Activated T-cell treated with anti-CD3 and anti-CD28 coated beads for 24 hours (primary cell): ENCODE measurements at places on chromosomes 12 and 14.
A peak's percentile ranks its signal among the peaks of the same experiment; 100 is the strongest.

GRCh38 chr14:96362071-96362964, 823 bp downstream of the ATG2B start:
- DNase-seq, result peak; percentile 43

DNA sequence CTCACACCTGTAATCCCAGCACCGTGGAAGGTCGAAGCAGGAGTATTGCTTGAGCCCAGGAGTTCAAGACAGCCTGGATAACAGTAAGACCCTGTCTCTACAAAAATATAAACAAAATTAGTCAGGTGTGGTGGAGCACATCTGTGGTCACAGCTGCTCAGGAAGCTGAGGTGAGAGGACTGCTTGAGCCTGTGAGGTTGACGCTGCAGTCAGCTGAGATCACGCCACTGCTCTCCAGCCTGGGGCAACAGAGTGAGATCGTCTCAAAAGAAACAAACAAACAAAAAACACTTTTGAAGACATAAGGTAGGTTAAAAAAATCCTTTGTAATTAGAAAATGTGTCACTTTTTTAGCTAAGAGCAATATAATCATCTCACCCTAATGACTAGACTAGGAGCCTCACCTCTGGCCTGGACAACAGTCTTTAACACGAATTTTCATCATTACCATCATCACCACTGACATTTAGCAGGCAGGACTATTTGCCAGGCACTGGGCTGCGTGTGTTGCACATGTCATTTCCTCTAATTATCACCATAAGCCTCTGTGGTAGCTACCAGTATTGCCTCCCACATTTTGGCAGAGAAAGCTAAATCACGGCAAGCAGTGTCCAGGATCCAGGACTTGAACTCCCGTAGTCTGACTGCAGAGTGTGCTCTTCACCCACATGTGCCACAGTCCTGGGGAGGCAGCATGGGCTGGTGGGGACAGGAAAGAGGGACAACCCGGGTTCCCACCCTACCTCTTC, 4.6 kb upstream of the SYCP3 start:
- DNase-seq, result no peak

DNA sequence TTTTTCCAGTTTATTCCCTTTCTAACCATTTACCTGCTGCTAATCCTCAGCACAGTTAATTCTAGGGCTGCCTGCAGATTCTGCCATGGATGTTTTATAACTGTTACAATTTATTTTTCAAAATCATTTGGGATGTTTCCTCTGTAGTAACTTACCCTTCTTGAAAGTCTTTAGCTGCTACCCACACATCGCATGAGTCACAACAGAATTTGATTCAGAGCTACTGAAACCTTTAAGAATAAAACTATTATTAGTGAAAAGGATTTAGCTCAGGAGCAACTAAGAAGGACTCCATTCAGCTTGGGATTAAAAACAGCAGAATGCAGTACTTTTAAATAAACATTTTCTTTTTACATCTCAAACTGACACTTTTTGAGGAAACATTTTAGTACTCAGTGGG, 41.7 kb upstream of the RGS6 start:
- DNase-seq, result no peak

GRCh38 chr14:55098561-55098898, 30.5 kb upstream of the LGALS3 start:
- DNase-seq, result no peak

- DNase-seq, result peak; percentile 28
Measured at GRCh38 chr14:76767681-76768656, 6.7 kb downstream of the VASH1 start.

DNA sequence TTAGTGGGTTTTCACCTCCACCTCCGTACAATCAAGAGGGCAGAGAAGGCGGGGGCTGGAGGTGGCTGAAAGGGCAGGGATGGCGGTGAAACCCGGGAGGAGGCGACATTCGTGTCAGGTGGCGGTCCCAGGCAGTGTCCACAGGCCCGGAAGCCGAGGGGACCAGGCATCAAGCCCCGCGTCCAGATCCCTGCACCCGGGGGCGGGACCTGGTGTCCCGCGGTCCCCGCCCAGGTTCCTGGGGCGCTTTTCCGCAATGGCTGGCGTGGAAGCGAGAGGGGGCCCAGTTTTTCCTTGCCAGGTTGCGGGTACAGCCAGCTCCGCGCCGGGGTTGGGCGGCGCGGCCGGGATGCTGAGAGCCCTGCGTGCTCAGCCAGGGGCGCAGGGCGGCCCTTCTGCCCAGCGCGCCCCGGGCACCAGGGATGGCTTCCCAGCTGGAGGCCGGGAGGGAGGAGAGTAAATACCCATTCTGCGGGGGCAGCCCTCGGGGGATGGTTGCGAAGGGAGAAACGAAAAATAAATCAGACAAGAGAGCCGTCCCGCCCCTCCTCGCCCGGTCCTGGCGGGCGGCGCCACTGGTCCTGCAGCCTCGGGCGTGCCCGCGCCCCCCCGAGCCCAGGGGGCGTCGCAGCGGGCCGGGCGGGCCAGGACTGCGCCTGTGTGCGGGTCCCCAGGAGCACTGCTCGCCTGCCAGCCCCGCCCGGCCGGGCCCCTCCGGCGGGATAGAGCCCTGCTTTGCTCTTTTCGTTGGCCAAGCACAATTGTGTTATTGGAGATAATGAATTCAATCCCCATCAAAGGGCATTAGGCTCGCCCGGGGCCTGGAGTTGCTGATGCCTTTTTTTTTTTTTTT, 11.5 kb downstream of the FOXA1 start:
- no peak for DNase-seq

DNA sequence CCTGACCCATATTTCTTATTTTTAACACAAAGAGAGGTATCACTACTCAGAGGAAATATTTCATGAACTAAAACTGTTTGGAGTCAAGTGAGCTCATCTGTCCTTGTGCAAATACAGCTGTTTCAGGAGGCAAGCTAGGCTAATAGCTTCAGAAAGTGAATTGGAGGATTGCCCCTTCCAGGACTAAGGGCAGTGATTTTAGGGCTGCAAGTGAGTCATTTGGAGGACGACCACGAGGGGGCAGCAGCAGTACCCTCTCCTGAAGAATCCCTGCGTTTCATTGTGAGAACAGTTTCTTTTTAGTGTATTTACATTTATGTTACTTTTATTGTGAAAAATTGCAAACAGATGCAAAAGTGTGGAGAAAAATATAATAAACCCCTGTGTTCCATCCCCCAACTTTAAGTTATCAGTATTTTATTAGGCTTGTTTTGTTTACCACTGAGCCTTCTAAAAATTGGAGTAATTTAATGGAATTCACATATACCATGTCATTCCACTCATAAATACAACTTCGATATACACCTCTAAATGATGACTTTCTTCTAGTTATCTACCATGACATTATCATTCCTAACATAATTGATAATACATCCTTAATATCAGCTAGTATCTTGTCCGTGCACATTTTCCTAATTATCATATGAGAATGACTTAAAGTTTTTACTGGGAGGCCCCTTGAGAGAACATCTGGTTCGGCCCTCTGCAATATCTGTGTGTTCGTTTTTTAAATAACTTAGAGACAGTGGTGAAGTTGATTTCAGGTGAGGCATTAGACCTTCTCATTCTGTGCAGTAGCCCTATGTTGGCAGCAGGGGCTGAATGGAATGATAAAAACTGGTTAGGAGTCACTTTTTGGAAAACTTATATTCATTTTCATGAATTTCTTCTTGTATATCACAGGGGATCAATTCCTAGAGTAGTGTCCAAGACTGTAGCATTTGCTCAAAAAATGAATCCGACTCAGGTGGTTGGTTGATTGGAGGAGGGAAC, 13.7 kb downstream of the FOXJ2 start:
- DNase-seq, result peak; percentile 70

DNA sequence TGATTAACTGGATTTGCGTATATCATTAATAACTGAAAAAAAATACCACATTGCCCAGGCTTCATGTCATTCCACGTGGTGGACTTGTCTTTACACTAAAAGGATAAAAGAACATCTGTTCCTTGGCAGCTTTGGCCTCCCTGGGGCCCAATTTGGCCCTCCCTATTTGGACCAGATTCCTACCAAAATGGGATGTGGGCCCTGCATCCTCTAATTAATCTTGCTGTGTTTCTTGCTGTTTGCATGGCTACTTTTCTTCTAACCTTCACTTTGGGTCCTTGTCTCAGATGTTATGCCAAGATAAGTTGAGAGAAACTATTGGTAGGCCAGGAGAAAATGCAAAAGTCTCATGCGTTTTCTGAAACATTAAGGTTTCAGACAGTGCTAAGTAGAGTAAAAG, 57.5 kb downstream of the PTHLH start:
- no peak for DNase-seq

GRCh38 chr14:90398315-90398839, 1.5 kb downstream of the CALM1 start:
- DNase-seq, result peak; percentile 50

DNA sequence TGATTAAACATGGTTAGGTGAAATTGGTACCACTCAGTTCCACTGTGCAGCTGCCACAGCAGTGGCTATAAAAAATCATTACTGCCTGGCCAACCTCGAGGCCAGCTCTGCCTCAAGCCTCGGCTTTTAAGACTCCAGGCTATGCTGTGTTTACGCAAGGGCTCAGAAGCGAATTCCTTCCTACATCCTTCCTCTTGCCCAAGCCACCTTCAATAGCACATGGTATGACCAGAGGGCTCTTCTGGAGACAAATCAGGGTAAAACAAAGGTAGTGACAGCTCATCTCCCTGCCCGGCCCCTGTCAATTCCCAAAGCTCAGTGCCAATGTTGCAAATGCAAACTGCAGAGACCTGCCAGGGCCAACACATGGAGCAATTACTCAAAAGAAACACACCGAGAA, 31.9 kb downstream of the NUAK1 start:
- no peak for DNase-seq

DNA sequence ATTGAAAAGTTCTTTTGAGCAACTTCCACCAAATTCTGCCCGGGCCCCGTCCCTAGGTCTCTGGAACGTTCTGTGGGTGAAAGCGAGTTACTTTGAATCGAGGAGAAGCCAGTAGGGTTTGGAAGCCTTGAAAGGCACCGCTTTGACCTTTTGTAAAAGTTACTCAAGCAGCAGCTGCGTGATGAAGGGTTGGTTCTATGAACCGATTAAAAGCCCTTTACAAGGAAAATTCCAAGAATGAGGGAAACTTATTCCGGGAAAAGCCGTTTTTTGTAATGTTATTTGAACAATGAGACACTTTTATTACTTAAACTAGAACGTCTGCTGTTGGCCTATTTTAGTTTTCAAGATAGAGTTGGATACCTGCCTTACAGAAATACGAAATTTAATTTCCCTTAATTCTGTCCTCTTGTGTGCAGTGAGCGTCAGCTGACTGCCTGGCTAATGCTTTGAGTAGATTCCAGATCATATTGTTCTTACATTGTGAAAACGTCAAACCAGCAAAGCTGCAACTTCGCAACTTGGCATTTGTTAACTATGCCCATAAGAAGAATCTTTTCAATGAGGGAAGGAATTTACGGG, 906 bp downstream of the LARP4 start:
- DNase-seq, result no peak

DNA sequence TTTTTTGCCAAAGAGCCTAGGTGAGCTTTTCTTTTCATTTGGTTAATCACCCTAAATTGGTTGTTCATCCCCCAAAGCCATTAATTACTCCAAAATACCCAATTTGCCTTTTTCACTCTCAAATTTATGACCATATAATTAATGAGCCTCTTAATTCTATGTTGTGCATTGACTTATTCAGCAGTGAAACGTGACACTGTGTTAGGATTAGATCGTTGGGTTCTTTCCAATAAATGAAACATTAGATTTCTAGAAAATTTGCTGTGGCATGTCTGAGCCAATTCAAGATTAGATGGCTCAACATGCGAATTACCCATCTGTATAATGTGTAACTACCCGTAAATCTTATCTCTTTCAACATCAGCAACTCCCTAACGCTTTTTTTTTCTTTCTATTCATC, 273.4 kb downstream of the BMP4 start:
- no peak for DNase-seq

DNA sequence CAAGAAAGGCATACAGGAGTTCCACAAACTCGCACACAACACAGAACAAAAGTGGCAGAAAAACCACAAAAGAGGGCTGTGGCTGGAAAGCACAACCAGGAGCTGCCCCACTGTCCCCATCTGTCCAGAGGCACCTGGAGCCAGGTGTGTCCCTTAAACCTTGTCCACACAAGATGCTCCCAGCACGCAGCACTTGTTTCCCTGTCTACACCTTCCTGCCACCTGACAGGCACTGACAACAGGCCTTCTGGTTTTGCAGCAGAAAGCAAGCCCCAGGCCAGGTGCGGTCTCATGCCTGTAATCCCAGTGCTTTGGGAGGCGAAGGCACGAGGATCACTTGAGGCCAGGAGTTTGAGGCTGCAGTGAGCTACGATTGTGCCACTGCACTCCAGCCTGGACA, 3.6 kb downstream of the BTBD6 start:
- no peak for DNase-seq

DNA sequence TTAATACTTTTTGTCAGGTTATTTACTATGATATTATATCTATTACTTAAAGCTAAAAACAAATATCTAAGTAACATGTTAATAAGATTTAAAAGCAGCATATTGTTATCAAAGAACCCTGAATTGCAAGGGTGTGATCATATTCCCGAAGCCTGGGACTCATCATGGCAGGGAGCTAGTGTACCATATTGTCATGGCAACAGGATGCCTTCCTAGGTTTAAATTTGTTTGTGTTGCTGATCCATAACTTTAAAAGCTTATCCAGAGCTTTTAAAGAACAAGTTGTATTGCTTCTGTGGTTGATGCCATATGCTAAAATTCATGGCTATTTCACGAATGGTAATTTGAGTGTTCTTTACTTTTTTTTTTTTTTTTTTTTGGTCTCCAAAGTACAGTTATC, 500.5 kb downstream of the NAV3 start:
- DNase-seq, result no peak

- DNase-seq, result no peak
Measured at GRCh38 chr12:4908684-4909409, 858 bp upstream of the KCNA1 start.

GRCh38 chr14:32629236-32629635, 300.1 kb downstream of the AKAP6 start:
- DNase-seq, result no peak
